Panc1 (cell line): ENCODE measurements at places on chromosomes 5 and 9. TPM values are rescaled to one million over a fixed set of nuclear protein-coding genes. Genes with fewer than 3 reads are reported as not detected.

Gene FAM53C
- total RNA-seq, result 50.4 TPM

Gene VAV2
- total RNA-seq, result 24.7 TPM

Gene NR2F1
- total RNA-seq, result 49.5 TPM

Gene GRXCR2
- total RNA-seq, result not detected

Gene DIAPH1
- 155 TPM for total RNA-seq

Gene GFI1B
- total RNA-seq, result 0.08 TPM

Gene C9orf72
- 3.6 TPM for total RNA-seq

Gene ADAMTS13
- 3.4 TPM for total RNA-seq

Gene FOXD4
- total RNA-seq, result 0.23 TPM

Gene ANKRD33B
- 19.1 TPM for total RNA-seq

Gene JMY
- 6.1 TPM for total RNA-seq

Gene WHRN
- 18.0 TPM for total RNA-seq

Gene GPR151
- total RNA-seq, result not detected

Gene TMEM267
- 22.0 TPM for total RNA-seq

Gene BDP1
- total RNA-seq, result 30.7 TPM

Gene C5
- total RNA-seq, result 1.6 TPM

Gene LCNL1
- 0.82 TPM for total RNA-seq

Gene KCNT1
- total RNA-seq, result not detected

Gene PCDHGA4
- total RNA-seq, result 0.69 TPM

Gene ENTREP1
- total RNA-seq, result 0.13 TPM

Gene ARHGAP26
- 65.5 TPM for total RNA-seq

Gene QRFP
- total RNA-seq, result not detected

Gene TUSC1
- 4.4 TPM for total RNA-seq

Gene CORO2A
- total RNA-seq, result 2.0 TPM

Gene CCDC192
- total RNA-seq, result not detected

Gene PITX1
- 41.5 TPM for total RNA-seq

Gene DOK3
- total RNA-seq, result 12.4 TPM

Gene RGS7BP
- not detected for total RNA-seq

Gene TMC1
- 0.36 TPM for total RNA-seq

Gene ACTL7A
- not detected for total RNA-seq

Gene DIMT1
- total RNA-seq, result 37.2 TPM

Gene LRRC19
- total RNA-seq, result not detected

Gene SH3PXD2B
- 39.7 TPM for total RNA-seq

Gene PCDHGB3
- total RNA-seq, result 0.49 TPM

Gene BARHL1
- total RNA-seq, result not detected

Gene SV2C
- total RNA-seq, result not detected

Gene CDC25C
- 14.1 TPM for total RNA-seq

Gene ZDHHC11
- 3.0 TPM for total RNA-seq

Gene SCGB3A2
- 0.39 TPM for total RNA-seq
